Stimulated activated CD4-positive, alpha-beta T cell treated with anti-CD3 and anti-CD28 coated beads, Interleukin-1b, Interleukin-23, amount 100 ng/mL, for 48 hours (primary cell): ENCODE measurements at places on chromosomes 3 and 15.

GRCh38 chr15:52289629-52290081, 5.9 kb downstream of the MYO5C start:
- DNase-seq, result no peak

DNA sequence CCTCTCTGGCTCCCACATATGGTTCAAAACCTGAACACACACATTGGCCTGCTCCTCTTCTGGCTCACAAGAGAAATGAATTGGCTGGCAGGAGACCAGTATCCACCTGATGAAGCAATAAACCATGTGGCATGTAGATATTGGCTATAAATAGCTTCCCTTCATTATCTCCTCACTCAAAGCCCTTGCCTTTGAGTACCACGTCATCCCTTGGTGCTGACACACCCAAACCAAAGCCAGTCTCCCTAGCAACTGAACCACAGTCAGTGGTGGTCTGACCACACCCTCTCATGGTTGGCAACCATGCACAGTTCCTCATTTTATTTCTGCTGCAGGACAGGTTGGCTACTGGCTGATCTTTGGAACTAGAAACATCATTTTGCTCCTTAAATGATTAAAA, 98.8 kb downstream of the ZNF621 start:
- DNase-seq, result peak; percentile 9

DNA sequence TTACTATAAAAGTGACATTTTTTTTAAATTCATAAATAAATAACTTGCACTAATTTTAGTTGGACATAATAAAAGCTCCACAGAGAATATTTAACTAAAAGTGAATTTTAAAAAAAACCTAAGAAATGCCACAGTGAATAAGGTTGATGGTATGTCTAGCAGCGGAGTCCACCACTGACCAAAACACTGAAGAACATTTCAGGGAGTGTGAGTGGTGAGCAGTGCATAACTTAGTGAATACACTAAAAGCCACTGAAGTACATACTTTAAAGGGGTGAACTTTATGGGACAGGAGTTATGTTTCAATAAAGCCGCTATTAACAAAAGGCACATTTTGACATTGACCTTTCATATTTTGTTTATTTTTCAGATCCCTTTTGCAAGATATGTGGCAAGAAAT, 32.3 kb downstream of the SRP14 start:
- no peak for DNase-seq

DNA sequence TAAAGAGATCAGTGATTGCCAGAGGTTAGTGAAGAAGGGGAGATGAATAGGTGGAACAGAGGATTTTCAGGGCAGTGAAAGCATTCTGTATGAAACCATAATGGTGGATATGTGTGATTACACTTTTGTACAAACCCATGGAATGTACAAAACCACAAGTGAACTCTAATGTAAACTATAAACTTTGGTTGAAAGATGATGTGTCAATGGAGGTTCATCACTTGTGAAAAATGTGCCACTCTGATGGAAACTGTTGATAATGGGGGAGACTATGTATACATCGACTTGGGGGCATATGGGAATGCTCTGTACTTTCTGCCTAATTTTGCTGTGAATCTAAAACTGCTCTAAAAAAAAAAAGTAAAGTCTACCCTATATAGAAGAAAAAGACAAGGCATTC, 68.7 kb upstream of the ARHGEF3 start:
- no peak for DNase-seq

DNA sequence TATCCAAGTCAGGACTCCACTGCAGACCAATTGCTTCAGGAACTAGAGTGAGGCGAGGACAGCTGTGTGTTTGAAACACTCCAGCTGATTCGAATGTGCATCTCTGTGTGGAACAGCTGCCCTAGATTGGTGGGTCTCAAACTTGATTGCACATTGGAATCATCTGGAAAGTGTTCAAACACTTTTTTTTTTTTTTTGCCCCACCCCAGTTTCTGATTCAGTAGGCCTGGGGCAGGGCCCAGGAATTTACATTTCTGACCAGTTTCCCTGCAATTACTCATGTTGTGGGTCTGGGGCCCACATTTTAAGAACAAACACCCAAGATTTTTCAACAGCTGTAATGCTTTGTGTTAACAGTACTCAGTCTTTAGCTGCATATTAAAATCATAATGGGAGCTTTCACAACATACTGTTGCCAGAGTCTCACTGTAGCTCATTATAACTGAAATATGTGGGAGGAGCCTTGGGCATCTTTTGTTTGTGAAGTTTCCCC, 156.6 kb downstream of the NR1D2 start:
- DNase-seq, result peak; percentile 3

DNA sequence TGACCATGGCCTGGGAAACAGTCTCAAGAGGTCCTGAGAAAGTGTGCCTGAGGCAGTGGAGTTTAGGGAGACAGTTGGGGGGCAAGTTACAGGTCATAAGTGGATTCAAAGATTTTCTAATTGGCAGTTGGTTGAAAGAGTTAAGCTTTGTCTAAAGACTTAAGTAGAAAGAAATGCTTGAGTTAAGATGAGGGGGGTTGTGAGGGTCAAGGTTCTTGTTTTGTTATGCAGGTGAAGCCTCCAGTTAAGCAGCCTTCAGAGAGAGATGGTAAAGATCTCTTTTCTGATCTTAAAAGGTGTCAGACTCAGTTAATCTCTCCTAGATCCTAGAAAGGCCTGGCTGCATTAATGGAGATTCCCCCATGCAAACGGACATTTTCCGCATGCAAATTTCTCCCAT, 356.3 kb upstream of the C2CD4B start:
- no peak for DNase-seq

- DNase-seq, result no peak
Observed at GRCh38 chr3:28569357-28569756, 220.7 kb upstream of the AZI2 start.

GRCh38 chr15:65374334-65374733, 3.5 kb downstream of the IGDCC3 start:
- no peak for DNase-seq

GRCh38 chr15:46317029-46317428, 682.2 kb downstream of the SQOR start:
- no peak for DNase-seq

DNA sequence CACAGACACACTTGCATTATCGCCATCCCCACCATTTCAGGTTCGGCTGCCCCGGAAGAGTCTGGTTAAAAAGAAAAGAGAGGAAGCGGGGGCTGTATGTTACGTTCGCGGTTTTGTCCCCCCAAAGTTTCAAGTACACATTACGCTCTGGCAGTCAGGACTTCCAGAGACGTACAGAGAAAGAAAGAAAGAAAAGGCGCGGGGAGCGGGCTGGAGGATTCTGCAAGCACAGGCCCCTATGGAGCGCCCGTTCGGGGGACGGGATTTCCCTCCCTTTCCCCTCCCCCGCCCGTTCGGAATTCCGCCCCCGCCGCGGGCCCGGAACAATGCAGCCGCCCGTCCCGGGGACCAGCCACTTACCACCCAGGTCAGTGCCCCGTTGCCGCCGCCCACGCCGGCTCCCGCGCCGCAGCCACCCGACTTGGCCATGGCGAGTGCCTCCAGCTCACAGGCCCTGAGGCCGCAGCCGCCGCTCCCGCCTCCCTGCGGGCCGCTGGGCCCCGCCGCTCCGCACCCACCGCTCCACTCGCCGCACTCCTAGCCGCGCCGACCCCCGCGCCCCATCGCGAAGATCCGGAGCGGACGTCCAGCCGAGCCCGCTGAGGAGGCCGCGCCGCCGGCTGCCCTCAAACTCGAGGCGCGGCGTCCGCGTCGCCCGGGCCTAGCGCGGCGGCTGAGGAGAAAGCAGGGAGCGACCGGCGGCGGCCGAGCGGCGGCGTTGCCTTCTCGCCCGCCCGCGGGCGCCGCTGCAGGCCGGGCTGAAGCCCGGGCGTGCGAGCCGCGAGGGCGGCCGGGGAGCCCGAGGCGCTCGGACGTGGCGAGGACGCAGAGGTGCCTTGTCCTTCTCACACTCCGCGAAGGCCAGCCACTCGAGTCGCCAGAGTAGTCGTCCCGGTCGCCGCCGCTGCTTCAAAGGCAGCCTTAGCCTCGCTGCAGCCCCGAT, 567 bp downstream of the TOP2B start:
- DNase-seq, result peak; percentile 67

DNA sequence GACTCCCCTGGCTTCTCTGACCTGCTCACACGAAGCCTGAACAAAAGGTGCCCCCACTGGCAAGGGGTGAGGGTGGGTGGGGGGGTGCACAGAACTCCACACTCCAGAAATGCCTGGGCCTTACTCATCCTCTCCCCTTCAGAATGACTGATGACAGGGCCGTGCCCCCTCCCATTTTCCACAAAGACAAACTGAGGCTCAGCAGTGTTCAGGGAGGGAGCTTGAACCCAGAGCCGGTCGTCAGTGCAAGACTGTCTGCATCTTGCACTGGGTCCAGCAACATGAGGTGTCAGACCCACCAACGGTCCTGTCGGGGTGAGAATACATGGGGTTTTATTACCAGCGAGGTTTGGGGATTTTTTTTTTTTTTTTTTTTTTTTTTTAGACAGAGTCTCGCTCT, 15.3 kb downstream of the IGDCC3 start:
- no peak for DNase-seq

- DNase-seq, result peak; percentile 46
Observed at GRCh38 chr15:29268706-29269484, 727 bp downstream of the NSMCE3 start.

DNA sequence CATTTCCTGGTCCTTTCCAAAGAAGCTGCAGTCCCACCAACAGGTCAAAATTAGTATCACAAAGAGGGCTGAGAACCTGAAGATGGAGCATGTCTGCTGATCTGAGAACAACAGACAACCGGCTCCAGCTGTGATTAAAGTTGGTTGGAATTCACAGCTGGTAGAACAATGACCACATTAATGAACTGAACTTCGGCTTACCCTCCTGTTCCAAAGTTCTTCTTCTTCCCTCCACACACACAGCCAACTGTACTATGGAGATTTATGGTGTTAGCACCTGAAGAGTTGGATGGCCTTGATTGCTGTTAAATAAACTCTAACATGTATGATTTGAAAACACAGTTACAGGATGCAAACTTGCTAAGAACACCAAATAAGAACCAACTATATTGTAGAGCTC, 27.4 kb upstream of the ROPN1 start:
- DNase-seq, result no peak

DNA sequence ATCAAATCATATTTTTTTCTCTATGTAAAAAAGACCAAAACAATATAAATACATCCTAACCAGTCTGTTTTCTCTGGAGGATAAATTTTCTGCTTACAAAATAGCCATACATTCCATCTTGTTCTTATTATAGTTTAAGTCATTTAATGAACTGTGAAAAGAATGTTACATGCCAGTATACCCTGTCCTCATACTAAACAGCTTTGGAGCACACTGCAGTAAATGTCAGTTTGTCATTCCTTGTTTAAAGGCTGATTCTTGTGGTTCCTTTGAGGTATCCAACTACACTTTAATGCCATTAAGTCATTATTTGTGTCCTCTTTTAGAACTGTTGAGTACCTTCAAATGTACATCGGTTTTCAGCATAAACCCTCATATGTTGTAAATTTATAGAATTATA, 52.7 kb upstream of the DCBLD2 start:
- no peak for DNase-seq

DNA sequence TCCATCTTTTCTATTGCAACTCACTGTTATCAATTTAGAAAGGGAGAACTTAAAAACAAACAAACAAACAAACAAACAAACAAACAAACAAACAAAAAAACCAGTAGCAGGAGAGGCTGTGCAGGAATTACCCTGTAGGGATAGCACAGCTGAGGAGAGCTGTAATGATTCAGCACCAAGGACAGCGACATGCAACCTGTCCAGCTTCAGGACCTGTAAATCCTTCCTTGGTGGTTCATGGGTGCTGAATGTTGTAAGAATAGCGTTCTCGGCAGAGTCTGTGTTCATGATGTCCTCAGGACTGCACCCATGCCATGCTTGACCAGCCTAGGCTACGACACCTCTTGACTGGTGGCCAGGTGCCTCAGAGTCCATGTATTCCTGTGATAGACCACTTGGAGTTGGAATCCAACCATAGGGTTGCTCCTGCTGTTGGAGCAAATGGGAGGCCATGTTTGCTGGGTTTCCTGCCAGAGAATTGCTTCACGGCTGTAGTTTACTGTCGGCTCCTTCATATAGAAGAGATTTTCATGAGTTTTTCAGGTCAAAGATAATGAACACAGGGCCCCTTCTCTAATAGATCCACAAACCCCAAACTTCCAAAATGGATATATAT, 65.9 kb downstream of the CACNA2D3 start:
- DNase-seq, result no peak

DNA sequence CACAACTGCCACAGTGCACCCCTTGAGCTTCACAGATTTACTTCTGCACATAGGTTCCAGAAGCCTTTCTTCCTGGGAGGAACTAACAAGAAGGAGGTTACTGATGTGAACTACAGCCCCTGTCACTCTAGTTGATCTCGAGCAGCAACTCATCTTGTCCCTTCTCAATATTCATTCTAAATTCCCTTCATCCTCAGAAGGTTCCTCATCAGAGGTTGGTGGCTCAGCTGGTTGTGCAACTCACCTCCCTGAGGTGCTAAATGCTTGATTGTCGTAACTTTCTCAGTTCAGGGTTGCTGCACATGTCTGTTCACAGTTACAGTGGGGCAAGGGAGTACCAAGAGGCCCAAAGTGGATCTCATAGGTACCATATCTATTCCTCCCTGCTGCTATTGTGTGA, 5.7 kb upstream of the A4GNT start:
- no peak for DNase-seq

- DNase-seq, result no peak
Observed at GRCh38 chr3:117669774-117670173, 960.2 kb downstream of the TUSC7 start.

DNA sequence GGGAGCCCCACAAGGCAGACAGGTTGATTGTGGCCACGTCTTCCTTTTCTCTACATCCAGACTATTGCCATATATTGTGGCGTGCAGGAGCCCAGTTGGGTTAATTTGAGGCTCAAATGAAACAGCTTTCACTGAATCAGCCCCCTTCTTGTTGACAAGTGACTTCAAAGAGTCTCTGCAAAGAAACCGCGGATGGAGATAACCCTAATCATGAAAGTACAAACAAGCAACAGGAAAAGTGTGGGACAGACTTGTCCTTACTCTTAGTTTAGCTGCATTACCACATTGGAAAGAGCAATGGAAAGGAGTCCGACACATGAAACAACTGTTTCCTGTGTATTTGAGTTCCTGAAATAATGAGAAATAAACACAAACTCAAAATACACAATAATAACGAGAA, 3.3 kb downstream of the TMEM40 start:
- no peak for DNase-seq

GRCh38 chr3:13393427-13394360, 26.4 kb downstream of the NUP210 start:
- DNase-seq, result no peak

GRCh38 chr3:129702934-129703712, 96.6 kb upstream of the PLXND1 start:
- DNase-seq, result no peak

DNA sequence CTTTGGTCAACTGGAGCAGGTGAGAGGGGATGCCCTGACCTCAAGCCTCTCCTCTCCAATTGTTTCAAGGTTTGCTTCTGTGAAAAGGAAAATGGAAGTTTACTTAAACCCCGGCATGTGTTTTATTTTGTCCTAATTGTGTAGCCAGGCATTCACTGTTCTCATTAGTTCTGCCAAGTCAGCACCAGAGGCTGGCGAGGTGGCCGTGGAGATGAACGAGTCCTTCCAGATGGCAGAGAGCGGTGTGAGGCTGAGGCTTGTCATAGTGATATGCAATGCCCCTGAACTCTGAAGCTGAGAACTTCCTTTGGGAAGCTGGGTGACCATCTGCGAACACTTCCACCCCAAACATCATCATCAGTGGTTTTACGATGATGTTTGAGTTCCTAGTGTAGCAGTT, 199.6 kb downstream of the TJP1 start:
- no peak for DNase-seq
